ENCODE measurements at places on chromosomes 7 and 10.

DNA sequence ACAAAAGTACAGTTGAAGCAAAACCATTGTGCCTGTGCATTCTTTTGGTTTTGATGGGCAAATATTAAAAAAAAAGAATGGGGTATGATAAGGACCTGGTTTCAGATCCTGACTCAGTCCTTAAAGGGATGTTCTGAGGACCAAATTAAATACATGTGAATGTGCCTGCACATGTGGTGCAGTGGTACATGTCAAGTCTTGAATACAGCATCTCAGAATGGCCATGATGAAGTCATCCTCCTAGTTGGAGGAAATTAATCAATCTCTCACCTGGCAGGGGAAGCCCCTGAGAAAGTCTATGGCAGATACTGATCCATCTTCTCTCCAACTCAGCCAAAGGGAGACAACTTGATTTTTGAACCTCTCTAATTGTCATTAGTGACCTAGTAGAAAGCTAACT lies 207.0 kb downstream of the SUGCT start:
- DNase-seq: no peak

- DNase-seq: no peak
Measured at GRCh38 chr7:12692479-12693259, 5.2 kb downstream of the ARL4A start.

GRCh38 chr10:131141645-131142516 lies 169.6 kb downstream of the TCERG1L start:
- DNase-seq: no peak

GRCh38 chr7:112882022-112882421 lies 91.8 kb upstream of the TMEM168 start:
- no peak for DNase-seq

GRCh38 chr7:90242369-90243168 lies 2.4 kb upstream of the CFAP69 start:
- no peak for DNase-seq

DNA sequence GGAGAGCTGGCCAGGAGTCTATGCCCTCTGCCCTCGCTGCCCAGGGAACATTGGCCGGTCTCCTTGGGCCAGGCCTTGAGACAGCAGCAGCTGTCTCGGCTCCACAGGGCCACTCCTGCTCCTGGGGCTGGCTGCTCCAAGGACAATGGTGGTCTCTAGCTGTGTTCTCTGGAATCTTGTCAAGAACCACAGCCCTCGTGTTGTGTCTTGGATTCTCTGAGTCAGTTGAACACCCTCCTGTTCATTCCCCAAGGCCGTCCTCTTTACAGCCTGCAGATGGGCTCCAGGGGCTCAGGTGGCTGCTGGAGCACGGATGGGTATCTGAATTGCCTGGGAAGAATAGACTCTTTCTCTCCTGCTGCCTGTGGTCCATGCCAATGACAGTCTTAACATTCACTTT lies 511.1 kb downstream of the GLRX3 start:
- DNase-seq: no peak

GRCh38 chr7:44201813-44202212 lies 1.0 kb downstream of the YKT6 start:
- DNase-seq: no peak

DNA sequence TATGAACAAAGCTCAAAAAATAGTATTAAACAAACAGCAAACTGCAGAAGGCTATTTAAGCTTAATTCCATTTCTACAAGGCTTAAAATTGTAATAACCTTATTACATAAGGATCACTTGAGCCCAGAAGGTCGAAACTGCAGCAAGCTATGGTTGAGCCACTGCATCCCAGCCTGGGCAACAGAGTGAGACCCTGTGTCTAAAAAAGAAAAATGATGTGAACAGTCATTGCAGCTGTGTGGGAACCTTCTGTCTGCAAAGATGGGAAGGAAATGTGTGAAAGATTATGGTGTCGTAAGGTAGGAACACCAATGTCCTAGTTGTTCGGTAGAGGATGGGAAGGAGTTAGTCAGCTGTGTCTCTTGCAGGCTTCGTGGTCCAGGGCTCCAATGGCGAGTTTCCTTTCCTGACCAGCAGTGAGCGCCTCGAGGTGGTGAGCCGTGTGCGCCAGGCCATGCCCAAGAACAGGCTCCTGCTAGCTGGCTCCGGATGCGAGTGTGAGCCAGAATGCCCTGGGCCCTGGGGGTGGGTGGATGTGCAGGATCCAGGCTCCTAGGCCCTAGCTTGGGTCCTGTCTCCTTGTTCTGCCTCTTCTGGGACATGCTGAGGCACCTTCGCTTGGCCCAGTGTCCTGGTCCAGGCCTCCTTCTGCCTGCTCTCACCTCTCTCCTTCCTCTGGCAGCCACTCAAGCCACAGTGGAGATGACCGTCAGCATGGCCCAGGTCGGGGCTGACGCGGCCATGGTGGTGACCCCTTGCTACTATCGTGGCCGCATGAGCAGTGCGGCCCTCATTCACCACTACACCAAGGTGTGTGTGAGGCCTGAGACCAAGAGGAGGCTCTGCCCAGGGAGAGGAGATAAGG lies 9.1 kb downstream of the C10orf62 start:
- DNase-seq: no peak

Data from H54 (cell line).